Ascending aorta (tissue), 2 donors: ENCODE measurements at places on chromosomes 2 and 18. TPM values are rescaled to one million over a fixed set of nuclear protein-coding genes. Genes with fewer than 3 reads are reported as not detected.
A peak's percentile ranks its signal among the peaks of the same experiment; 100 is the strongest.

DNA sequence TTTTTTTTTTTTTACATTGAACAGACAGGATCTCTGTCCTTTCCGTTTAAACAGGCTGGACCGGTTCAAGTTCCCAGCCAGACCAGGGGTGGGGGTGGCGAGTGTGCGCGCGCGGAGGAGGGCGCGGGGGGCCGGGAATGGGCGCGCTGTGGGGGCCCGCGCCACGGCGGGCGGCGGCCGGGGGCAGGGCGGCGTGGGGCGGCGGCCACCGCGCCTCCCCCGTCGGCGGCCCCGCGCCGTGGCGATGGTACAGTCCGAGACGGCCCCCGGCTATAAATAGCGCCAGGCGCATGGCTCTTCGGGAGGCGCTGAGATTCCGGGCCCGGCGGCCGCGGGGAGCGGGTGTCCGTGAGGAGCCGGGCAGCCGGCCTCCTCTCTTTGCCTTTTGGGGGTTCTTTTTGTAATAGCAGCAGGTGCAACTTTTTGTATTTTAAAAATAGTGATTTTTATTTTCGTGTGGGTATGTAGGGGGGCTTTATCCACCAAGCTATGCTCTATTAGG is 430 bp upstream of the CELF4 start:
- no peaks in the 10 kb centered on the region for H3K27me3 ChIP-seq
- no peak for DNase-seq
- peak overlapping the region; percentile 66 for H3K4me3 ChIP-seq

CEP192 gene
- 3.1 TPM for total RNA-seq

ZAP70 gene
- 2.7 TPM for total RNA-seq

OTOS gene
- not detected for total RNA-seq

CCT7 gene
- total RNA-seq = 226 TPM

DNA sequence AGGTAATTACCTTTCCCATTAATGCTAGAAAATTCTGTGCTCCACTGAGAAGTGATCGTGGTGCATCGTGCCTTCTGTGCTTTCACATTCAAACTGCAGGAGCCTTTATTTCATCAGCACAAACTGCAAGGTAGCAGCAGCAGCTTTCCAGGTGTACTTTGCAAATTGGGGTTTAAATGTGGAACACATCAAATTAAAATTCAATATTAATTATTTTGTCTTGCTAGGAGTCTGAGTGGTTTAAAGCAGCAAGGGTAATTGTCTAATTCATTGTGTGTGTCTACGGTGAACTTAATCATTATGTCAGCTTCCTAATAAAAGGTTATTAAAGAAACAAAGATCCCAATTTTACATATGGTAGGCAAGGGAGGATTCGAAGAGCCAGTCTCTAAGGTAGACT is 180.8 kb upstream of the ATP5MC3 start:
- H3K4me1 ChIP-seq = no peaks in the 10 kb centered on the region
- no peak overlapping the region for H3K4me3 ChIP-seq
- no peak for DNase-seq
- no peaks in the 10 kb centered on the region for H3K36me3 ChIP-seq

GPR75 gene
- total RNA-seq = 0.21 TPM

MTCL1 gene
- 105 TPM for total RNA-seq

GRCh38 chr18:77551055-77551454 is 301.4 kb downstream of the GALR1 start:
- H3K4me3 ChIP-seq = no peak overlapping the region
- no peaks in the 10 kb centered on the region for H3K4me1 ChIP-seq
- no peak for DNase-seq
- no peaks in the 10 kb centered on the region for H3K36me3 ChIP-seq
- H3K27me3 ChIP-seq = no peaks in the 10 kb centered on the region

GRCh38 chr18:55427951-55428350 is 160.0 kb downstream of the TCF4 start:
- no peaks in the 10 kb centered on the region for H3K36me3 ChIP-seq
- no peak overlapping the region for H3K27ac ChIP-seq
- H3K4me3 ChIP-seq = no peak overlapping the region
- H3K27me3 ChIP-seq = no peaks in the 10 kb centered on the region
- H3K4me1 ChIP-seq = no peaks in the 10 kb centered on the region

- H3K4me1 ChIP-seq = peaks cover 17% of the 10 kb centered on the region
- H3K27me3 ChIP-seq = no peaks in the 10 kb centered on the region
- no peaks in the 10 kb centered on the region for H3K36me3 ChIP-seq
- peak; percentile 80 for DNase-seq
- H3K4me3 ChIP-seq = peak overlapping the region; percentile 85
Measured at GRCh38 chr2:144524118-144525009, 4.4 kb upstream of the ZEB2 start.

- H3K4me3 ChIP-seq = no peak overlapping the region
- H3K36me3 ChIP-seq = no peaks in the 10 kb centered on the region
- H3K27ac ChIP-seq = no peak overlapping the region
- no peaks in the 10 kb centered on the region for H3K27me3 ChIP-seq
- DNase-seq = no peak
Measured at GRCh38 chr2:175218551-175218950, 37.0 kb upstream of the ATP5MC3 start.

DNA sequence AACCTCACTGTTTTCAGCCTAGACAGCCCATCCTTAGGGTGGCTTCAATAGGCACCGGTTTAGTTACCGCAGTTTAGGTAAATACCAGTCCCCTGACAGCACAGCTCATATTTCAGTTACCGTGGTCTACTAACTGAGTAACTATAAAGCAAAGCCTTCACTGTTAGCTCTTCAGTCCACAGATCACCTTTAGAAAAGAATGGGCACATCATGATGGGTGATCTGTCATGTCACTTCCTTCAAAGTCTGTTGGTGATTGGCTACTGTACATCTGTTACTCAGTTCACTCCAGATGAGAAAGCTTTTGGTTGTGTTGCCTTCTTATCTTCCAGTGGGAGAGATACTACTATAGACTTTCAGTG is 21.0 kb downstream of the SLC20A1 start:
- H3K36me3 ChIP-seq = peaks cover 34% of the 10 kb centered on the region
- no peak overlapping the region for H3K27ac ChIP-seq
- no peak for DNase-seq
- no peak overlapping the region for H3K4me3 ChIP-seq
- no peaks in the 10 kb centered on the region for H3K4me1 ChIP-seq

CKAP2L gene
- total RNA-seq = not detected

GRCh38 chr18:67010919-67011318 is 407.0 kb upstream of the CDH19 start:
- H3K27ac ChIP-seq = no peak overlapping the region
- H3K4me3 ChIP-seq = no peak overlapping the region
- H3K4me1 ChIP-seq = no peaks in the 10 kb centered on the region
- DNase-seq = no peak

DNA sequence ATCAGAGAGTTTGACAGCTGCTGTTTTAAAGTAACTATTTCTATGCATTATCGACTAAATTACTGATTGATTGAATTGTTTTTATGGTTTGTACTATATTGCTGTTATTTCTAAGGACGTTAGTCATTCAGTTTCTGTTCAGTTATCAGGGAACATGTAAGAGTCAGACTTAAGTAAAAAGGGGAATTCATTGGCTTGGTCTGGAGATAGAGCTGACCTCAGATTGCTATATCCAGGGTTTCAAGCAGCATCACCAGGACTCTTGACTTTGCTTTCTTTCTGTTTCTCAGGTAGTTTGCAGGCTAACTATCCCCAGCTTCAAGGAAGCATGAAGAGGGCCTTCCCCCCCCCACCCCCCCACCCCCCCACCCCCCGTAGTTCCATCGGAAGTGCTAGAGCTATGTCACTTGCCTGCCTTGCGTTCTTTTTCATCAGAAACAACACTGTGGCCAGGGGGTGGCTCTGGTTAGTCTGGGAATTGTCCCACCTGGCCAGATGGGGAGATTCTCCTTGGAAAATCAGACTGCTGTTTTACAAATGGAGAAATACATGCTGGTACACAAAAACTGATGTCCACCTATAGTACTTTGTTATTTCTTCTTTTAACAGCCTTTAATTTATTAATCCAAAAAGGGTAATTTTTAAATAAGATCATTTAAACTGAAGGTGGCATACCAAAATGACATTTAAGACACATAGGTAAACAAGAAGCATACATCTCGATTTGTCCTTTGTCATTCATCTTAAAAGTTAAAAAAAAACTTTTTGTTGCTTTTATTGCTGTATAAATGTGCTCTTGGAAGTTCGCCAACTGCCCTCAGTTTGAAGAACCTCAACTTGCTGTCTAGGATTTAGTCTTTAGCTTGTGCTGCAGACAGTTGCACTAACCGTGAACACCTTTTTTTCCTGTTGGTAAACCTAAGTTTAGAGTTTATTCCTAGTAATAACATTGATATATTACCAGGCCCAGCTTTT is 9.4 kb downstream of the SMAD4 start:
- no peaks in the 10 kb centered on the region for H3K36me3 ChIP-seq
- H3K27me3 ChIP-seq = no peaks in the 10 kb centered on the region
- no peak overlapping the region for H3K27ac ChIP-seq
- H3K4me1 ChIP-seq = no peaks in the 10 kb centered on the region
- DNase-seq = no peak
- no peak overlapping the region for H3K4me3 ChIP-seq

- no peak overlapping the region for H3K4me3 ChIP-seq
- H3K4me1 ChIP-seq = no peaks in the 10 kb centered on the region
- H3K27ac ChIP-seq = no peak overlapping the region
Measured at GRCh38 chr2:57878171-57878865, 168.3 kb upstream of the VRK2 start.

- H3K36me3 ChIP-seq = no peaks in the 10 kb centered on the region
- H3K27ac ChIP-seq = no peak overlapping the region
- H3K4me3 ChIP-seq = no peak overlapping the region
- no peak for DNase-seq
- no peaks in the 10 kb centered on the region for H3K27me3 ChIP-seq
Measured at GRCh38 chr2:40374543-40375240, 77.2 kb downstream of the SLC8A1 start.

- H3K4me1 ChIP-seq = no peaks in the 10 kb centered on the region
- H3K36me3 ChIP-seq = no peaks in the 10 kb centered on the region
- no peaks in the 10 kb centered on the region for H3K27me3 ChIP-seq
- H3K4me3 ChIP-seq = no peak overlapping the region
- no peak overlapping the region for H3K27ac ChIP-seq
- no peak for DNase-seq
Measured at GRCh38 chr2:168272225-168272624, 24.8 kb upstream of the STK39 start.

DNA sequence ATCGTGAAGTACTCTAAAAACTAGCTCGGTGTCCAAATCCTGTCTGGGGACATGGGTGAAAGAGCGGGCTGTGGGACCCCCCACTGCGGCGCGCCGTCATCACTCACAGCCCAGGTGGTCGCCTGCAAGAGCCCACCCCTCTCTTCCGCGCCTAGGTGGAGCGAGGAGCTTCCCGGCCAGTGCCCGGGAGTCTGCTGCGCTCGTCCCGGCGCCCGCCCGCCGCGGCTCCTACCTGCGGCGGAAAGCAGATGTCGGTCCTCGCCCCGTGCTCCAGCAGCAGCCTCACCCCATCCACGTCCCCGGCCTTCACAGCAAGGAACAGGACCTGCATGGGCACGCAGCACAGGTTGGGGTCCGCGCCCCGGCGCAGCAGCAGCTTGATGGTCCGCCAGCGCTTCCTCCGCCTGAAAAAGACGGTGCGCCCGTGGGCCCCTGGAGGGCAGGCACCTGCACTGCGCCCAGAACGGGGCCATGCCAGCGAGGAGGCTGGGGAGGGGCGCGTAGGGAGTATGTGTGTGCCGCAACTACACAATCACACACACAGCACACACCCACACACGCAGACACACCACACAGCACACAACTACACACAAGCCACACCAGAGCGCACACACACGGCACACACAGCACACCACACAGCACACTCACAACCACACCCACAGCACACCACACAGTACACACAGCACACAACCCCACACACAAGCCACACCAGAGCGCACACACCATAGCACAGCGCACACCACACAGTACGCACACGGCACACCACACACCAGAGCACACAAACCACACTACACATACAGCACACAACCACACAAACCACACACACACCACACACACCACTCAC is 37.4 kb downstream of the ANKMY1 start:
- H3K27me3 ChIP-seq = no peaks in the 10 kb centered on the region
- no peak overlapping the region for H3K4me3 ChIP-seq
- peaks cover 35% of the 10 kb centered on the region for H3K36me3 ChIP-seq
- H3K4me1 ChIP-seq = peaks cover 3% of the 10 kb centered on the region
- H3K27ac ChIP-seq = no peak overlapping the region

PTPRN gene
- total RNA-seq = not detected

DNA sequence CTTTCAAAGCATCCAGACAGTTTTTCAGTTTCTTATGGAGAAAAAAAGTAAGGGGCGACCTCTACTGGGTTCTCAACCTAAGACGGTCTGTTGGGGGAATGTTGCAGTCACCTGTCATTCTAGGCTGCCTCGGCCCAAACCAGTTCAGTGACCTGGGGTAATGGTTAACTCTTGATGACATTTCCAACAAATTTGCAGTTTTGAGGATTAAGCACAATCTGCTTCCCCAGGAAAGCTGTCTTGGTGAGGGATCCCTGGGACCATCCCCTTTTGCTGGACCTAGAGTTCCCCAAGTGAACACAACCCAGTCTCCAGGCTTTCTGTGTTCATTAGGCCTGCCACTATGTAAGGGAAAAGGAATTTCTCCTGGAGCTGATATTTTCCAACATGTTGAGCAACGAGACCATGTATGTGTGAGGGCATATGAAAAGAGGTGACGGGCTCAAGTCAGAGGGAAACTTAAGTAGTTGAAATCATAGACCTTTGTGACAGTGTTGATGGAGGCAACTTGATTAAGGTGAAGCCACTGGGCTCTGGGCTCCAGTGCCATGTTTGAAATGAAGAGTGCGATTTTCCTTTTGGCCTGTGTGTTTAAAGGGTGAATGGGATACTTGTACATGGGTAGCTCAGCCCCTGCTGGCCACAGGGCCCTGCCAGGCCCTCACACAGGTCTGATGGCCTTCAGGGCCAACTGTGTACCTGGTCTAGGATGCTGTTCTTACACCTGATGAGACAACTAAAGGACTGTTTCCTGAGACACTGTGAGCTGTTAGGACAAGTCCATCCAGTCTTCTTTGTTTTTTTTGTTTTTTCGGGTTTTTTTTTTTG is 27.0 kb downstream of the FOSL2 start:
- H3K36me3 ChIP-seq = peaks cover 36% of the 10 kb centered on the region
- no peak overlapping the region for H3K27ac ChIP-seq
- no peaks in the 10 kb centered on the region for H3K27me3 ChIP-seq
- H3K4me3 ChIP-seq = no peak overlapping the region

DNA sequence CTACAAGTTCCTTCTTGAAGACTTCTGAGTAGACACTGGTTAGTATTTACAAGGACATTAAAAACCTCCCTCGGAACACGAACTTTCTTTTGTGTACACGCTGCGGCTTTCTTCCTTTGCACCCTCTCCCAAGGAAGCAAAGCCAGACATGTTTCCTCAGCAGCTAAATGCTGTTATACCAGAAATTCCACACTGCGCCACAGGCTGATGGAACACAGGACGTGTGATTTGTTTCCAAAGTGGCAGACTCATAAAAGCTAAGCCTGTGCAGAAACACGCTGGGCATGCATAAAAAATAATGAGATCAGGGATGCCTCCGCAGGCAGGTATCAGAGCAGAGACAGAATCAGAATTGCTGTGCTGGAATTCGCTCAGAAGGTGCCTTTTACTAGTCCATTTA is 73.0 kb upstream of the RGPD5 start:
- no peak overlapping the region for H3K4me3 ChIP-seq
- no peaks in the 10 kb centered on the region for H3K36me3 ChIP-seq
- H3K4me1 ChIP-seq = no peaks in the 10 kb centered on the region
- no peak overlapping the region for H3K27ac ChIP-seq

AQP12A gene
- total RNA-seq = not detected
